Mesenchymal stem cell (in vitro differentiated cells and primary cell): ENCODE measurements at places on chromosomes 5 and 9.
A peak's percentile ranks its signal among the peaks of the same experiment; 100 is the strongest.

- no peak for DNase-seq
Observed at GRCh38 chr9:124558777-124559470, 51.7 kb upstream of the NR5A1 start.

DNA sequence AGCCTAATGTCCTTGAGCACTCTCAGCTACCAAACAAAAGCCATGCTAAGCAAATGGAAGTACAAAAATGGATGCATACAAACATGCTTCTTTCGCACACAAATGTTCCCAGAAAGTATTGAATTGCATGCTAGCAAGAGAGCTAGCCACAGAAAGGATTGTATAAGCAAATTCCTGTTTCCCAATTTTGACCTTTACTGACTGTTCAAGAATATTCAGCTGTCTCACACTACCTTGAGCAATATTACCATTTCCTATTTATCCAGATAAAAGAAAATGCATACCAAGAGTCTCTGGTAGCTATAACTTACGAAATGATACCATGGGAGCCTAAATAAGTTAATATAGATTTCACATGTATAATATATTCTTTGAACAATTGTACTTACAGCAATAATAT lies 264.6 kb downstream of the TMEM167A start:
- DNase-seq, result peak; percentile 71

DNA sequence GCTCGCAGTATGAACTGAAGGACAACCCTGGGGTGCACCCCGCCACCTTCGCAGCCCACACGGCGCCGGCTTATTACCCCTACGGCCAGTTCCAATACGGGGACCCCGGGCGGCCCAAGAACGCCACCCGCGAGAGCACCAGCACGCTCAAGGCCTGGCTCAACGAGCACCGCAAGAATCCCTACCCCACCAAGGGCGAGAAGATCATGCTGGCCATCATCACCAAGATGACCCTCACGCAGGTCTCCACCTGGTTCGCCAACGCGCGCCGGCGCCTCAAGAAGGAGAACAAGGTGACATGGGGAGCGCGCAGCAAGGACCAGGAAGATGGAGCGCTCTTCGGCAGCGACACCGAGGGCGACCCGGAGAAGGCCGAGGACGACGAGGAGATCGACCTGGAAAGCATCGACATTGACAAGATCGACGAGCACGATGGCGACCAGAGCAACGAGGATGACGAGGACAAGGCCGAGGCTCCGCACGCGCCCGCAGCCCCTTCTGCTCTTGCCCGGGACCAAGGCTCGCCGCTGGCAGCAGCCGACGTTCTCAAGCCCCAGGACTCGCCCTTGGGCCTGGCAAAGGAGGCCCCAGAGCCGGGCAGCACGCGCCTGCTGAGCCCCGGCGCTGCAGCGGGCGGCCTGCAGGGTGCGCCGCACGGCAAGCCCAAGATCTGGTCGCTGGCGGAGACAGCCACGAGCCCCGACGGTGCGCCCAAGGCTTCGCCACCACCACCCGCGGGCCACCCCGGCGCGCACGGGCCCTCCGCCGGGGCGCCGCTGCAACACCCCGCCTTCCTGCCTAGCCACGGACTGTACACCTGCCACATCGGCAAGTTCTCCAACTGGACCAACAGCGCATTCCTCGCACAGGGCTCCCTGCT lies 3.8 kb downstream of the IRX1 start:
- no peak for DNase-seq

GRCh38 chr5:172224996-172225395 lies 31.0 kb downstream of the EFCAB9 start:
- no peak for DNase-seq

DNA sequence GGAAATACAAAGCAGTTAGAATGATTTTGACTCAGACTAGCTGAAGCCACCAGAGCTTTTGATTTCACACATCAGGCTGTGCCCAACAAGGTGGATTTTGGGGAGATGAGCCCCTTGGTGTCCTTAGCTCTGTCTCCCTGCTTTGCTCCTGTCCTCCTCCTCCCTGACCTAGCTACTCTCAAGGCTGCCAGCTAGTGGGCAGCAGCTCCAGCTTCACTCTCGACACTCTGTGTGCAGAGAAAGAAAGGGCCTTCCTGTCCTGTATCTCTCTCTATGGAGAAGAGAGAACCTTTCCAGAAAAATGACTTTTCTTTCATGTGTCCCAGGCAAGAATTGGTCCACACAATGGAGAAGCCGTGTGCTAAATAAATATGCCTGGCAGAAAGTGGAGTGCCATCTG lies 446.2 kb downstream of the SEMA5A start:
- DNase-seq, result no peak

DNA sequence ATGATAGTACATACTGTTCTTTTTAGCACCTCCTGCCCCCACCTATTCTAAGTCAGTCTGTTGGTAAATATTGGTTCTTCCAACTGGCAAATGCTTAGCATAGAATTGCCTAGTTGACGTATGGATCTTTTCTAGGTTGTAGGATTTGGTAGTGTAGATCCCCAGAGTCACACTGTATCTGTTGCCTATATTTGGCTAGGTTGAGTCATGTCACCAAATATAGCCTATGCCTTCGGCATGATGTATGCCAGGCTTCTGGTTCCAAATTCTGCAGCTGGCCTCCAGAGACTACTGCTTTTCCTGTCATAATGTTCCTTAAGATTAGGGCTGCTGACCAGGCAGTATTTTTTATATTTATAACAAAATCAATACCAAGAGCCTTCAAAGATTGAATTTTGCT lies 38.2 kb downstream of the CPEB4 start:
- peak; percentile 61 for DNase-seq

GRCh38 chr9:78064075-78064474 lies 32.5 kb upstream of the GNAQ start:
- DNase-seq, result no peak

DNA sequence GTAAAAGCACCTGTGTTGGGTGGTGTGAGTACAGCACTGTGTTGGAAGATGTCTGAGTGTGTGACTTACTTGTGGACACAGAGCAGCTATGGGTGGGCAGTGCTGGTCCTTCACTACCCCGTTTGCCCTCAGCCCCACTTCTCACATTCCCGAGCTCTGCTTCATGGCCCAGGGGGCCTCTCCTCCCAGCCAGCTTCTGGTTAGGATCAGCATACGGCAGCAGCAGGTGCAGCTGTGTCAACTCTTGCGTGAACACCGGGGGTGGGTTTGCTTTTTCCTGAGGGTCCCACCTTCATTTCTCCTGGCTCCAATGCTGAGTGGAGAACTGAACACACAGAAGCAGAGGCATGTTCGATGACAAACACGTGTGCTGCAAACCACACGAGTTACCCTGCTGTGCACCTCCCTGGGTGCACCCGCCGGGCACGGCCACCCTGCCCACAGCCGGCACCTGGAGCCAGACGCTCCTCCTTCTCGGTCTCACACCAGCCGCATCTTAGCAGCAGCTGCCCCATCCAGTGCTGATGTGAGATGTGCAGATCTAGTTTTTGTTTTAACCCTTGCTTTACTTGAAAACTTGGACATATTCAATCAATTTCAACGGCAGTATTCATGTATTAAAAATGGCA lies 14.9 kb upstream of the SLC6A3 start:
- no peak for DNase-seq

DNA sequence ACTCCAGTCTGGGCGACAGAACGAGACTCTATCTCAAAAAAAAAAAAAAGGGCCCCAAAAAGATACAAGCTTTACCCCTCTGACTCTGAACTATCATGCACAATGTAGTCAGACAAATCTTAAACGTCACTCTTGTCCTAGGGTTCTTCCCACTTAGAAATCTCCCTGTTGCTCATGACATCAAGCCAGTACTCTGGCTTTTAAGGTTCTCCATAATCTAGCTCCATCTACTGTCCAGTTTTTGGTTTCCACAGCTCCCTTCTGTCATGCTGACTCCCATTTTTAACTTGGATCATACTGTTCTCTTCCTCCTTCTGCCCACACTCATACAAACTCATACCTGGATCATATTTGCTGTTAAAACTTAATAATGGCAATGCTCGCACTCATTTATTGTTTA lies 156.7 kb upstream of the TLX3 start:
- DNase-seq, result peak; percentile 55

GRCh38 chr5:65102976-65103711 lies 334.4 kb downstream of the CWC27 start:
- DNase-seq, result peak; percentile 11

DNA sequence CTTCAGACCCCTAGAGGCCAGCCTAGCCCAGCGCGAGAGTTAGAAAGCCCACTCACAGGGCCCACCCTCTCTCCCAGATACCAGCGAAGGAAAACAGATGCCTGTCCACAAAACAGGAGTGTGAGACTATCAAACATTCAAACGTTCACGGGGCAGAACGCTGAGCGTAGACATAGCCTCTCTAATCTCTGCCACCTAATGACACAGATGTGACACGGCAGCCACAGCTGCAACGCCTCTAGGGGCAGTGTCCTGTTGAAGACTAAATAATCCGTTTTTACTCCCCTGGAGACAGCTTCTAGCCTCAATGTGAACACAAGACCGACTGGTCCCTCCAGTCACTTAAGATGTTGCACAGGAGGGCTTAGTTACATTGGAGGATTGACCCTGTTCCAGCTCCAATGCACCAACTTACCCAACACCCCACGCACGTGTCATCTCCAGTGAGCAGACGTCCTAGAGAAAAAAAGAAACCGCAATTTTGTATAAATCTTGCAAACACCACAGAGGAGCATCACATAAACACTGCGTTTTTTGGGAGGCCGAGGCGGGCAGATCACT lies 14.3 kb downstream of the DIPK1B start:
- peak; percentile 66 for DNase-seq

DNA sequence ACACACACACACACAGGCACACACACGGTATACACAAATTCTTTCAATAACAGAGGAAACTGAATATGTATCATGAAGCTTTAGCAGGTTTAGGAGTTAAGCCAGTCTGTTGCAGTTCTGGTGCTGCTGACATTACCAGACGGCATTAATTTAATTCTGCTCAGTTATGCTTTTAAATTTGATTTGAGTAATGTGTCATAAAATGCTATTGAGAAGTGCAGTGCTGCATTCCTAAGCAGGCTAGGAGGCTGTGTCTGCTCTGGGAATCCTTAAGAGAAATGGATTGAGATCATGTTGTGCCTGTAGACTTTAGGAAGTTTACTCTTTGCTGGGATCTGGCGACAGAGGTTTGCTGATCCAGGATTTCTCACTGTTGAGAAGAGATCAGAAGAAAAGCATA lies 733.8 kb downstream of the BRINP1 start:
- DNase-seq, result no peak

DNA sequence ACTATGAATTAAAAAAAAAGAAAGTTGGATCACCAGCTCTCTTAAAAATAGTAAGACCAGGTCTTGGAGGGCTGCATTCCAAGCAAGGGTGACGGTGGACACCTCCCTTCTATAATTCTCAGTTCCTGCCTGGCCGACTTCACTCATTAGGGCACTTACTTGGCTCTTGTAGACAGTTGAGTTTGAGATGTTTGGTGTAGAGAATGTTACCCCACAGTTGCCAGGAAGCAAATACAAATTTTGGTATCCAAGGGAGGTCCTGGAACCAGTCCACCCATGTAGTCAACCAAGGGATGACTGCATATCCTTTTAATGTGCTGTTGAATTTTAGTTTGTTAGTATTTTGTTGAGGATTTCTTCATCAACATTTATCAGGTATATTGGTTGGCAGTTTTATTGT lies 20.6 kb downstream of the B4GALT7 start:
- no peak for DNase-seq

- DNase-seq, result peak; percentile 47
Observed at GRCh38 chr5:160020266-160020770, 11.4 kb downstream of the TTC1 start.

DNA sequence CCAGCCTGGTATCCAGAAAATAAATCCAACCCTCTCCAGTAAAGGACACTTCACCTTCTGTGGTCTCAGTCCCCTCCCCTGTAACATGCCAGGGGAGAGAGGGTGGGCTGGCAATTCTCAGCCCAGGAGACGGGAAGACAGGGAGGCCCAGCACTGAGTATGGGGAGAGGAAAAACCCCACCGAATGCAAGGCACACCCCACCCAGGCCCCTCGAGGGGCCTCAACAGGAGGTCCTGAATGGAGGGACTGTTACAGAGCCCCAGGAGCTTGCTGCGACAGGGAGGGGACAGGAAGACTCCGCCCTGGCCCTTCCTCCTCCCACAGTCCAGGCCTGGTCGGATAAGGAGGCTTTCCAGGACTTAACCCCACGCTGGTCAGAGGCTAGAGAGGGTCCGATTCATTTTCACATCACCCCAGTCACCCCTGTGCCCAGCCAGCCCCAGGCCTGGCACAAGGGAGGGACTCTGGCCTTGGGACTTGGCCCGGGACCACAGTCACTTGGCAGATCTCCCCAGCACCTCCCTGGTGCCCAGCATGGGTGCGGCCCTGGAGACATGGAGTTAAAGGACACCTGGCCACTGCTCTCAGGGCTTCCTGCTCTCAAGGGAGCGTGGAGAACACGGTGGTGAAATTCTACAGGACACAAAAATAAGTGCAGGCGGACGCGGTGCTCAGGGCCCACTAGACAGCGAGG lies 44.9 kb upstream of the STXBP1 start:
- peak; percentile 71 for DNase-seq

GRCh38 chr5:68396722-68397121 lies 181.2 kb downstream of the PIK3R1 start:
- no peak for DNase-seq

- DNase-seq, result no peak
Observed at GRCh38 chr5:95630394-95630917, 10.6 kb downstream of the GPR150 start.

GRCh38 chr9:12903316-12903715 lies 128.5 kb downstream of the LURAP1L start:
- DNase-seq, result no peak

- no peak for DNase-seq
Observed at GRCh38 chr5:54224103-54224826, 86.1 kb downstream of the ARL15 start.

DNA sequence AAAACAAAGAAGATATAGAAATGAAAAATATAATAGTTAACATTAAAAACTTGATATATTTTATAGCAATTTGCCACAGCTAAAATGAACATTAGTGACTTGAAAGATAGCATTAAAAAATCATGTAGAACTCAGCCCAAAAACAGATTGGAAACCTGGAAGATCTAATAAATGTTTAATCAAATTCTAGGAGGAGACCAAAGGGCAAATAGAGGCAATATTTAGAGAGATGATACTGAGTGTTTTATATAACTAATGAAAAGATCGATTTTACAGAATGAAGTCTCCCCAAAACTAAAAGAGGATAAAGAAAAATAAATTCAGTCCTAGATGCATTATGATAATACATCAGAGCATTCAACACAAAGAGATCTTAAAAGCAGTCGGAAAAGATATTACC lies 127.0 kb downstream of the CWC27 start:
- no peak for DNase-seq

- no peak for DNase-seq
Observed at GRCh38 chr9:99356512-99356971, 134.5 kb downstream of the SEC61B start.

DNA sequence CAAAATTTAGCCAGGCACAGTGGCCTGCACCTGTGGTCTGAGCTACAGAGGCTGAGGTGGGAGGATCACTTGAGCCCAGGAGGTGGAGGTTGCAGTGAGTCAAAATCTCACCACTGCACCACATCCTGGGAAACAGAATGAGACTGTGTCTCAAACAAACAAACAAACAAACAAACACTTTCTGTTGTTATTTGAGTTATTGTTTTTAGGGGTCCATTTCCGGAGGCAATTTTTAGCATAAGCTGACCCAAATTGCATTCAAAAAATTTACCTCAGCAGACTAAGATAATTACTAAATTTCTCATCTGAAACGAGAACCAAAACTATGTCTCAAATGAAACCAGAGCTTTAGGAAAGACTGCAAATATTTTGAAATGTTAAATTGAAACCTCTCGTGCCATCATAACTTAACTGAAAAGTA lies 1485.1 kb downstream of the EFNA5 start:
- DNase-seq, result no peak
